ENCODE measurements at places on chromosomes 3 and 15.
A peak's percentile ranks its signal among the peaks of the same experiment; 100 is the strongest.

DNA sequence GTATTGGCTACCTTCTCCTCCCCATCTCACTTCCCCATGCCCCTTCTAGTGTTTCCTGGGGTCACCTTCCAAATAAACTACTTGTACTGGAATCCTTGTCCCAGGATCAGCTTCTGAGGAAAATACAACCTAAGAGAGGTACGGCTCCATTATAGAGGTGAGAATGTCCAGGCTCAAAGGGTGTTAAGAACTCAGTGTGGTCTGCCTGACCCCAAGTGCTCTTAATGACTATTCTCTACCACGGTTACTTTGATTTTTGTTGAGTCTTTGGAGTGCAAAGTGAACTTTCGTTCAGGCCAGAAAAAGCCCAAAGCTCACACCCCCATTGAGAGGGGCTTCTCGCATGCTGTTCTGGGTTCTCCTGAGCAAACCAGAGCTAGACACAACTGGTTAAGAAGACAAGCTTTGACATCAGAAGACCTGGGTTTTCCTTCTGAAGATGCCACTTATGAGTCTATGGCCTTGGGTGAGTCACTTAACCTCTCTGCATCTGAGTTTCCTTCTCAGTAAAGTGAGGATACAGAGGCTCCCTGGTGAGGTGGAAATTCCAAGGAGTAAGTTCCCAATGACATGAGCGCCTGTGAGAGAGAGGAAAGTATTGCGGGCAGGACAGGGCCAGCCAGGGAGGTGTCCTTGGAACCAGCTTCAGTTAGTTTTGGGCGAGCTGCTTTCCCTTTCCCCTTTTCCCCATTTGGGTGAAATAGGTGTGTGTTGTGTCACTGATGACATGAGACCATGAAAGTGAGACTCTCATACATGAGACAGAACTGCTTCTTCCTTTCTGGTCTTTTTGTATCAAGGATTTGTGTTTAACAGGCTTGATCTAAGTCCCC, 475.0 kb upstream of the PROK2 start:
- DNase-seq, result peak; percentile 47

DNA sequence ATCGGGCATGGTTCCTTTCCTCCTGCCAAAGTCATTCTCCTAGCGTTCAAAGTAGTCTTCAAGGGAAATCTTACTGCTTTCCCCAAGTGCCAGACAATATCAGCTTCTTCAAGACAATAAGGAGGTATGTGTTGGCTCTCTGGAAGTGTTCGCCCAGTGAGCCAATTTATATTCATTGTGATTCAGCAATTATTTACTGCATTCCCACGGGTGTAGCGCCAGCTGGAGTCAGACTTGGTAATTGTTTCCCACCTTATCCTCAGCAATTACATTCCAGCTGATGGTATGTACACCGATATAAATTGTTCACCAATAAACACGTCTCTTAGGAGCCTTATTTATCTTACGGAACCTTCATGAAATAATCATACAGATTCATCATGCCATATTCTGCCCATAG, 103.6 kb upstream of the CTNNB1 start:
- no peak for DNase-seq

DNA sequence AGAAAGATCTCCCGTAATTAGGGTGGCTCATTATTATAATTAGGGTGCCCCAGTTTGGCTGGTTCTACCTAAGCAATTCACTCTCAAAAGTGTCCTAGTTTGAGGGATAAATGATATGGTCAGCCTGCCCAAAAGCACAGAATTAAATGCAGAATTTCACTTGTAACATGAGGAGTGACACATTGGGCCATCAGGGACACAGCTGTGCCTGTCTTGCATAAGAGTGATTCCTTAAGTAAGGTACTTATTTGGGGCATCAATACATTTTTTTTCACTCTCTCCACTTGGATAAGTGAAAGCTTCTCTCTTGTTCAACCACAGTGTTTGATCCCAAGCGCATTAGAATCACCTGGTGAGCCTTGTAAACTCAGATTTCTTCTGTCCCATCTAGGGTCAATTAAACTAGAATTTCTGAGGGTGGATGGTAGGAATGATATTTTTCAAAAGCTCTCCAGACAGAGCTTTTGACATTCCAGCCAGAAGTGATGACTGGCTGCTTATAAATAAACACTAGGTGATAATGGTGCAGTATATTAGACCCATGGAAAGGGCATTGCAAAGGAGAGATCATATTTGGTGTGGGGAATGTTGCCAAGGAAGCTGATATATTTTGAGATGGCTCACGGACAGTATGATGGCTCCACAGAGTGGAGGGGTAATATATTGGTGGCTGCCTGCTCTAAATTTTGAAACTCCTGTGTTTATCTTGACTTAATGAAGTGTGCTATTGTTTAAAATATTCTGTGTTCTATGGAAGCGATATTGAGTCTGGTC, 458.1 kb upstream of the RASGRP1 start:
- DNase-seq, result no peak

DNA sequence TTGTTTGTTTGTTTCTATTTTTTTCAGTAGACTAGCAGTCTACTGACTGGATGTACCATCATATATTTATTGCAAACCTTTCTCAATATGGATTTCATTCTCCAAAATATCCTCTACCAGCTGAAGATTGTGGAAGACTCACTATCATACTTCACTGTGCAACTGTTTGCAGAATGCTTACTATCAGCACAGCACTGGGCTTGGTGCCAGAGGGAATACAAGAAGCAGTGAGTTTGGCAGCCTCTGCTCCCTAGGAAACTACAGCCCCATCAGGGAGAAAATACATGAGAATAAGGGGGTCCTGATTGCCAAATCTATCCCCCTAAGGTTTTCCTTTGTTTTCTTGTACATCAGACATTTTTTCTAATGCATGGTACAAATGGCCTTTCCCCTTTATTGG, 27.5 kb downstream of the AQP9 start:
- DNase-seq, result peak; percentile 80

- no peak for DNase-seq
Observed at GRCh38 chr3:13045241-13045903, 27.9 kb downstream of the IQSEC1 start.

- DNase-seq, result peak; percentile 73
Observed at GRCh38 chr3:190586631-190587011, 72.7 kb downstream of the IL1RAP start.

DNA sequence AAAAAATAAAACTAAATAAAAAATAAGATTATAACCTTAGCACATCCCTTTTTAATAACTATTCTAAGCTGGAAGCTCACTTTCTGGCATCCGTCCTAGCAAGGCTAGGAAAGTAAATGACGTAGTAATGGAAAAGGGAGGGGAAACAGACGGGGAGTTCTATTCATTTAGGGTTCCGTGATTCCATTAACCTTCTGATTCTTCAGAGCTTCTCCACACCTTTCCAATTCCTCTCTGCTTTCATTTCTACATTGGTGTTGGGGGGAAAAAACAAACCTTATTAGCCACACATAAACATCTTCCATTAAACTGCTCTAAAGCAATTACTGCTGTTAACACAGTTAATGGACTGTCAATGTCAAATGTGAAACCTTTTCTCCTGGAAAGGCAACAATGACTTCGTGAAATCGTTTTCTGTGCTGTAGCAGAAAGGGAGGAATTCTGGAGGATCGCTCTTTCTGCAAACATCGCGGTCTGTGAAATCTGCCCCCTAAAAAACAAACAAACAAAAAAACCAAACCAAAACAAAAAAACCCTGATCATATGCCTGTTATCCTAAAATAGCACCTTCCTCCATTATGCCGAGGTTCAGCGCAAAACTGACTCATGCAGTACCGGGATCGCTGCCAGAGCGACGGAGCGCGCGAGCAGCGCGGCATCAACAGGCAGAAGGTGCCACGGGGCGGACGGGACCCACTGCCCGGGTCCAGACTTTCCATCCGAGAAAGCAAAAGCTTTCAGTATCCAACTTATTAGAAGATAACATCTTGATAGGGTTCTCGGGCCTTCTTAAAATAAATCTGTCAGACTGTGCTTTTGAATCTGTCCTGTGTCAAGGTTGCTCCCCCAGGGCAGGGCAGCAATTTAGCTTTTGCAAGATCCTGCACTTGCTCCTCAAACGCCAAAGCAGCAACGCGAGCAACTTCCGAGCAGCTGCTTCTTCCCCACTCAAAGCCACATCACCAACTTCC, 156.2 kb downstream of the FGF12 start:
- peak; percentile 72 for DNase-seq

- DNase-seq, result no peak
Observed at GRCh38 chr15:38691965-38692788, 127.6 kb upstream of the RASGRP1 start.

- DNase-seq, result peak; percentile 88
Observed at GRCh38 chr15:98548139-98548971, 100.0 kb upstream of the IGF1R start.

DNA sequence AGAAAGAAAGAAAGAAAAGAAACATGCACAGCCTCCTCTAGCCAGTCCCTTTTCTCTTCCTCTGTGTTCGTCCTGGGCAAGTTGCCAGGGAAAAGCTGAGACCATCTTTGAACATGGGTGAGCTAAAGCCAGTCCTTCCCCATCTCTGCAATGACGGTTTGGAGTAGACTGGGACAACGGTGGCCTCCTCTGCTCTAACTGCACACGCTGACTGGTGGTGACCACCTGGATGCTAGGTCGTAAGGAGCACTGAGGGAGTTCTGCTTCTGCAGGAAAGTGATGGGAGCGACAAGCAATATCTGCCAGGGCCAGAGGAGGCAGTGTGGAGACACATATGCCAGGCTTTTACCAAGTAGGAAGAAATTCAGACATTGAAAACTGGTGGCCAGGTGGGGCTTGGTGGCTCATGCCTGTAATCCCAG, 111.7 kb downstream of the NUP210 start:
- peak; percentile 20 for DNase-seq

- no peak for DNase-seq
Observed at GRCh38 chr15:82890995-82891390, 61.5 kb downstream of the HOMER2 start.

GRCh38 chr15:55221090-55222011, 24.6 kb upstream of the RSL24D1 start:
- DNase-seq, result peak; percentile 91

DNA sequence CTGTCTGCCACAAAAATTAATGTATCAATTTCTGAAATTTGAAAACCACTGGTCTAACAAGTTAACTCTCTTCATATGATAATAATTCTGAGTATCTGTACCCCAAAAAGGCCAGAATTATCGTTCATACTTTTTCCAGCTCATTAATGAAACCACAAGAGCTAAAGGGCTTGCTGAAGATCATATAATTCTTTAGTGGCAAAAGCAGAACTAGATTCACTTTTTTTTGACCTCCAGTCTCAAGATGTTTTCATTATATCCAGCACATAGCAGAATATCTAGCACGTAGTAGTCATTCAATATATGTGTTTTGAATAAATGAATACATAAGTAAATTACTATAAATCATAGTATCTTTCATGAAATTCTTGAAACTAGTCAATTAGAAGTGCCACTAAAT, 246.7 kb upstream of the KCNH8 start:
- no peak for DNase-seq

- peak; percentile 23 for DNase-seq
Observed at GRCh38 chr3:88596451-88596850, 446.7 kb downstream of the C3orf38 start.

DNA sequence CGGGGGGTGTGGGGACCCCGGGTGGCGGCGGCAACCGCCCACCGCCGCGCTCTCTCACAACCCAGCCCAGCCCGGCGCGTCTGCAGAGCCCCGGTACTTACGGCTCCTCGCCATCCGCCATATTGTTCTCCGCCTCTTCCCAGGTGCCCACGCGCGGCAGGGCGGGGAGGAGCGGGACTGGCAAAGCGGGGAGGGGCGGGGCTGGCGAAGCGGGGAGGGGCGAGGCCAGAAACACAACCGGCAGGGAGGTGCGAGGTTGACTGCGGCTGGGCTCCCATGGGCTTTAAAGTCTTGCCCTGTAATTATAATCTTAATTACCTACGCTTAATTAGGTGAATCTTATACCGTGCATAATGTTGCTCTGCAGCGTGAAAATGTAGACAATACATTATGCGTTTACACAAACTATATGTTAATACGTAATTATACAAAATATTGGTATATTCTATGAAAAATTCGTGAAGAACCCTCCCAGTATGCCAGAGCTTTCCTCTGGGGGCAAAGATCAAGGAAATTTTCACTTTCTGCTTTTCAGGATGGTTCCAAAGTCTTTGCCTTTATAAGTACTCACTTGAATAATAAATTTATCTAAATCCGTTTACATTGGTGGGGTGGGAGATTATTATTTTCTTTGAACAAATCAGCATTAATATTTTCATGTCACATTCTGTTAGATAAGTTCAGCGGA, at the start of gene UBA3:
Gene UBA3, minus strand, starts transcription at position 133 of the 688 bp plus-strand sequence. Its CDS starts 12 bp downstream, at position 121.
- peak; percentile 78 for DNase-seq

GRCh38 chr3:175428466-175428865, 569.3 kb downstream of the NAALADL2 start:
- DNase-seq, result peak; percentile 7

GRCh38 chr15:83012636-83013035, 1.2 kb upstream of the C15orf40 start:
- DNase-seq, result no peak

DNA sequence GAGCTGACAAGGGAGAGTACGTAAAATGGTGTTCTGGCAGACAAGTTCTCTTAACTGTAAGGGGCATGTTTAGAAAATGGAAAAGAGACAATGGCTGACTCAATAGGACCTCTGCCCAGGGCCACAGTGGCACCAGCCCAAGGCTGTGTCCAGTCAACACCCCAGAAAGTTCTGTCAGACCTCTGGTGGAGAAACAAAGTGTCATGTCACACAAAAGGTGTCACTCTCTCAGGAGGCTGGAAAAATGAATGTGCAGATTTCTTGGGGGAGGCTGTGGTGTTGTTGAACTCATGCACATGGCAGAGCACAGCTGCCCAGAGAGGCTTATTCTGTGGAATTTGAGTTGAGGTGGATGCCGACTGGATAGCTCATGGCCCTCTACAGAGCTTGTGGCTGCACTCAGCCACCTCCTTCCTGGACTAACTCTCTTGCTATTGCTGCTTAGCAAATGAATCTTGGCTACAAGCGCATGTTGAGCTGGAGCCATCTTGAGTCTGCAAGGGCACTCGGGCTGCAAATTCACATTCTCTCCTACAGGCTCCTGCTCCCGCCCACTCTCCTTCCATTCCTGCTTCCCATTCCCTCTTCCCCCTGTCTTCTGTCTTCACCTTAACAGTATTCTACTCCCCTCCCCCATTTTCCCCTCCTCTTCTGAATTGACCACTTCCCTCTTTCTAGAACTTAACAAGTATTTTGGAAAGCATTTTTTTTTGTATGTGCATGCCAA, 55.8 kb upstream of the SLC7A14 start:
- DNase-seq, result no peak

- no peak for DNase-seq
Observed at GRCh38 chr15:100372739-100373119, 31.0 kb upstream of the ADAMTS17 start.

GRCh38 chr3:196789885-196790359, 50.3 kb downstream of the PAK2 start:
- no peak for DNase-seq

- no peak for DNase-seq
Observed at GRCh38 chr15:31563421-31563820, 236.8 kb downstream of the KLF13 start.

DNA sequence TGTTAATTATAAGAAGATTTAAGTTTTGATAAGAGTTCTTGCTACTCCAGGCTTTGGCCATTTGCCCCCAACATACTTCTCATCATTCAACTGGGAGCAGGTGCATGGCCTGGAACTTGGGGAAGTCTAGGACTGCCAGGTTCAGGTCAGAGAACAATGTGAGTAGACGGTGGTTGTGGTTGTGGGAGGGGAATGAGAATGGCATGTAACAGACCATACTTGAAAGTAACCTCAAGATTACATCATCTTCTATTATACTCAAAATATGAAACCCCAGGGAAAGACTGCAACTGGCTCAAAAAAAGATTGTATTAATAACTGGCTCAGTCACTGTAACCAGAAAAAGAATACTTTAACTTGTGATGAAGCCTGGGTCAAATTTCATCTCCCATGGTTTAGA, 364.9 kb upstream of the DPPA4 start:
- DNase-seq, result no peak
